ENCODE measurements at places on chromosomes 12 and 14.
A peak's percentile ranks its signal among the peaks of the same experiment; 100 is the strongest.

DNA sequence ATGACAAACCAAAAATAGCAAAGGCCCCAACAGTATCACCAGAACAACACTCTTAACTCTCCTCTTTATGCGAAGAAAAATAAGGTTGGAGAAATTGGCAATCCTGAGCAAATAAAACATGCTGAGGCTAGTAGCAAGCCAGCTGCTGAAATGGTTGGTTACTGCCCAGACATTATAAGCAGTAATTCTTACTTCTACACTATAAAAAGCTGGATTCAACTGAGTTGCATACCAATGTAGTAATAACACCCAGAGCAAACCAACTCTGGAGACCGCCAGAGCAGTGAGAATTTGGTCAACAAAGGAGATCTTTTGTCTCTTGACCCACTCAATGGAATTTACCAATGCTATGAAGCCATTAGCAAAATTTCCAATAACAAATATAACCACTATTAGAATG is 628 bp downstream of the TAS2R30 start:
- DNase-seq = no peak

- no peak for DNase-seq
Measured at GRCh38 chr12:57518176-57518919, 2.0 kb downstream of the DDIT3 start.

DNA sequence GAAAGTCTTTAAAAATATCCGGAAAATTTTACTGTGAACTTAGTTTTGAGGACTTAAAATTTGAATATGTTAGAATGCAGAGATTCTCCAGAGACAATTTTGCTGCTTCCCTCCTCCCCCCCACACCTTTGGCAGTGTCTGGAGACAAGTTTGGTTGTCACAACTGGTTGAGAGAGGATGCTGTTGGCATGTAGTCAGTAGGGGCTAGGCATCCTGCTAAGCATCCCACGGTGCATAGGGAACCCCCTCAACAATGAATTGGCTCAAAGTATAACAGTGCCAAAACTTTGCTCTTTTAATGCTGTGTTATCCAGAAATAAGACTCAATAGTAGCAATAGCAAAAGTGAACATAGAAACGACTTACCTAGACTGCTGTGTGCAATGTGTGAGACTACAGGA is 3.6 kb downstream of the SRSF5 start:
- no peak for DNase-seq

- DNase-seq = peak; percentile 10
Measured at GRCh38 chr12:71756054-71756690, 1.5 kb downstream of the RAB21 start.

DNA sequence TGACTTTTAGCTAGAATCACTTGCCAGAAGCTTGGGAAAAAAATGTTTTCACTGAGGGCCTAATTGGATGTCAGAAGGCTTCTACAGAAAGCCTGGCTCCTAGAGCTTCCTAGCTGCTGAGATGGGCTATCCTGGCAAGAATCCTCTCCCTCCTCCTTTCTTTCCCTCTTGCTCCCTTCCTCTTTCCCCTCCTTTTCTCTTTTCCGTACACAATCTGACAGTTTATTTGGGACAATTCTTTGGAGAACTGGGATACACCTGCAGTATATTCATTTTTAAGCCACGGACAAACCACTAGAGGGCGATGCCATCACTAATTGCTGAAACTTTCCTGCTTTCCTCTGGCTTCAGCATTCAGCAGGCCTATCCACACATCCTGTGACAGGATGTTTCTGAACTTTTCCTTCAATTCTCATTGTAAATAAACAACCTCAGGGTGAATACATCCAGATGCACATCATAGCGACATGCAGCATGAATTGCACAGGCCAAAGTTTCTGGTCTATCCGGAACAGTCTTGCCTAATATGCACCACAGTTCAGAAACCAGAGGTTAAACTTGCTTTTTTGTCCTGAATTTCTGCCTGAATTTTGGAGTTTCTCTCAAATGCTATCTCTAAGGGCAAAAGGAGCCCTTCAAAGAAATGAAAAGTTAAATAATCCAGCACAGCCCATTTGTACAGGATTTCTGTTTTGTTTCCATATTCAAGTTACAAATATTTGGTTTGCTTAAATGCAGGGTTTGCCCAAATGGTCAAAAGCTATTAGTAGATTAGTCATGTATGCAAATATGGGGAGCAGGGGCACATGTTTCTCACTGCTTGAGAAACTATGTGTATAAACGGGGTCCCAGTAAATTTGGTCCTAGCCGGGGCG is 142.8 kb downstream of the PAWR start:
- DNase-seq = peak; percentile 85

- no peak for DNase-seq
Measured at GRCh38 chr12:62832558-62832957, 102.4 kb downstream of the PPM1H start.

DNA sequence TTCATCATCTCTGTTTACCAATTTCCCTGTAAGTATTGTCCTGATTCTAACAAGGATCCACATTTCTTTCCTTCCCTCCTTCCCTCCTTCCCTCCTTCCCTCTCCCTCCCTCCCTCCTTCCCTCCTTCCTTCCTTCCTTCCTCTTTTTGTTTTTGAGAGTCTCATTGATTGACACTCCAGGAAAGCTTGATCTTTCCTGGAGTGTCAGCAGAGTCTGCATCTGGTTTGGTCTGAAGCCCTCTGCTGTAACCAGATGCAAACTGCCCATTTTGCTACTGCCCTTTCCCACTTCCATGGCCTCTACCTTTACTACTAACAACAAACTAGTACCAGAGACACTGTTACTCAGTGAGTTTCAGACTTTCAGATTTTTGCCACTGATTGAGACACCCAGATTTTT is 14.4 kb upstream of the OR6C65 start:
- no peak for DNase-seq

GRCh38 chr14:22513066-22513812 is 75.8 kb downstream of the DAD1 start:
- no peak for DNase-seq

DNA sequence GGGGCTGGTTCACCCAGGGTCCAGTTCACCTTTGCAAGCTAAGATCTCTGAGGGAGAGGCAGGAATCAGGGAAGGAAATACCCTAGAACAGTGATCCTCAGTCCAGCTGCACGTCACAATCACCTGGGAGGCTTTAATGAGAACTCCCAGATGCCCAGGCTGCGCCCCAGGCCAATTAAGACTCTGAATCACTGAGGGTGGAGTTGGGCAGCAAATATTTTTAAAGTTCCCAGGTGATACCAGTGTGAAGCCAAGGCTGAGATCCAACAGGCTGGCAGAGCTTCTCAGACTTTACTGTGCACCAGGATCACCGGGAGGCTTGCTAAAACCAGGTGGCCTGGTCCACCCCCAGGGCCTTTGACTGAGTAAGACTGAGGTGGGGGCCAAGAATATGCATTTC is 23.8 kb downstream of the MYL2 start:
- no peak for DNase-seq

DNA sequence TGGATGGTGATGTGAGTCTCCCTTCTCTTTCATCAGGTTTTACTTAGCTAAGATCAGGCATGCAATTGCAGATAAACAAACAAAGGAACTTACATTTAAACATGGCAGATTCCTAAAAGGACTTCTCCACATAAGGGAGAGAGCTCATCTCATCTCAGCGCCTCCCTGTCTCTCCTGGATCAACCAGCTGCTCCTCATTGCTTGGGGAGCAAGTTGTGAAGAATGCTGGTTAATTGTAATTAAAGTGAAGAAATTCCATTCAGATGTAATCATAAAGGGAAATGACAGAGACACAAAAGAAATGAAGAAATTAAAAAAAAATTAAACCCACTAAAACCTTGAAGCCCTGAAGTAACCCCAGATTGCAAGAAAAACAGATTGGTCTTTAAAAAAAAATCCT is 104.4 kb upstream of the DIO2 start:
- no peak for DNase-seq

GRCh38 chr12:51174501-51174900 is 1.6 kb upstream of the TFCP2 start:
- DNase-seq = no peak

- DNase-seq = no peak
Measured at GRCh38 chr14:102066041-102066451, 20.8 kb downstream of the HSP90AA1 start.

- DNase-seq = no peak
Measured at GRCh38 chr14:56235388-56235787, 117.2 kb downstream of the PELI2 start.

GRCh38 chr12:72338437-72338836 is 66.3 kb downstream of the TRHDE start:
- DNase-seq = no peak

- no peak for DNase-seq
Measured at GRCh38 chr14:45940318-45940717, 687.3 kb upstream of the MIS18BP1 start.

- no peak for DNase-seq
Measured at GRCh38 chr12:28851781-28852180, 297.3 kb upstream of the FAR2 start.

DNA sequence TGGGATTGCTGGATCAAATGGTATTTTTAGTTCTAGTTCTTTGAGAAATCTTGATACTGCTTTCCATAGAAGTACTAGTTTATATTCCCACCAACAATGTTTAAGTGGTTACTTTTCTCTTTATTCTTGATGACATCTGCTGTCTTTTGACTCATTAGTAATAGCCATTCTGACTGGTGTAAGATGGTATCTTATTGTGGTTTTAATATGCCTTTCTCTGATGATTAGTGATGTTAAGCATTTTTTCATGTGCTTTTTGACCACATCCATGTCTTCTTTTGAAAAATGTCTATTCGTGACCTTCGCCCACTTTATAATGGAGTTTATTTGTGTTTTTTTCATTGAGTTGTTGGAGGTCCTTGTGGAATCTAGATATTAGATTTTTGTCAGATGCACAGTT is 865.7 kb downstream of the SLC6A15 start:
- DNase-seq = no peak

DNA sequence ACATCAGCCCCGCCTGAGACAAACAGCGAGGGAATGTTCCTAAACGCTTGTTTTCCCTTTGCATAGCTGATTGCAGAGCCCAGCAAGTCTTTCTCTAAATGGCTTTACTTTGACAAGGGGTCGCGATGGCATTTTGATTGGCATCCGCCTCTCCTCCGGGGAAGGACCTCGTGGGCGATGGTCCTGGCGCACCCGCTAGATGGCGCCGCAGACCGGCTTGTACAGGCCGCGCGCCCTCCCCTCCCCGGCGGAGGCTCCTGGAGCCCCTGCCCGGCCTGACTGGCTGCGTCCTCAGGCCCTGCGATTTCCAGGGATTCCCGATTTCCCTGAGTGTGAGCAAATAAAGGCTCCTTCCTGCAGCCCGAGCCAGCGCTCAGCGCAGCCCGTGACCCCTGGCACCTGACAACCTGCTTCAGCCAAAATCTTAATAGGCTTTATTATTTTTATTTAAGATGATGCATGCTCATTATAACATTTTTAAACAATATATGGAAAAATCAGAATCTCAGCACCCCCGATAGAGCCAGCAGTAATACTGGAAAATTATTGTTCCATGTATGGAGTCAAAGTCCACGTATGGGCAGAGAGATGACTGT is 468.3 kb downstream of the AACS start:
- DNase-seq = no peak

GRCh38 chr14:31611778-31612433 is 50.7 kb downstream of the NUBPL start:
- no peak for DNase-seq

All from ELR (cell line).